ENCODE measurements at places on chromosomes 4 and X.

GRCh38 chr4:113504422-113504821 lies 257.1 kb downstream of the CAMK2D start:
- no peak for DNase-seq

DNA sequence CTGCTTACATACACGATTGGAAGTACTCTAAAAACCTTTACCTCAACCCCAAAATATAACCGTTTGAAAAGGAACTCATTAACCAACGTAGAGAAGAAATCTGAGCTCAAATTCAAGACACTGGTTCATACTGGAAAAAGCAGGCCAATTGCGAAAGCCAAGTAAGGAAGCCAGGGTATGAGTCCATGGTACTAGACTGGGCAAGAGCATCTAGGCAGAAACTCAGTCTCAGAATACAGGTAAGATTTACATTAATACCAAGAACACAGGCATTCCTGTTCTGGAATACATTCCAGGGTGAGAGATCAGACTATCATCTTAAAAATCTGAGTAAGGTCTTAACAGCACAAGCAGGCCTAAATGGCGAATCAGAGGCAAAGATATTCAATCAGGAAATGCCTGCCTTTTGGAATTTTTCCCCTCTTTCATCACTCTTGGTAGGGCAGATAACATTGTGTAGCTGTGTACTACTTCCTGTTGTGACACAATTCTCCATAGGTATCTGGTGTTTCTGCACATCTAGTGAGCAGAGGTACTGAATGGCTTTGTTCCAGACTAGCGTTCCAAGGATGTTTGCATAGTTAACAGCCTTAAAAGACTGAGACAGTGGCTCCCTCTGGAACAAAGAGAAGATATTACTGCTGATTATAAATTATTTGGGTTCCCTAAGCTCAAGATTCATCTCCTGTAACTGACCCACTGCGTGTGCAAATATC lies 311.3 kb downstream of the PCDH19 start:
- no peak for DNase-seq

- DNase-seq = no peak
These were observed 43.6 kb downstream of the TLR10 start for GRCh38 chr4:38738940-38739803.

DNA sequence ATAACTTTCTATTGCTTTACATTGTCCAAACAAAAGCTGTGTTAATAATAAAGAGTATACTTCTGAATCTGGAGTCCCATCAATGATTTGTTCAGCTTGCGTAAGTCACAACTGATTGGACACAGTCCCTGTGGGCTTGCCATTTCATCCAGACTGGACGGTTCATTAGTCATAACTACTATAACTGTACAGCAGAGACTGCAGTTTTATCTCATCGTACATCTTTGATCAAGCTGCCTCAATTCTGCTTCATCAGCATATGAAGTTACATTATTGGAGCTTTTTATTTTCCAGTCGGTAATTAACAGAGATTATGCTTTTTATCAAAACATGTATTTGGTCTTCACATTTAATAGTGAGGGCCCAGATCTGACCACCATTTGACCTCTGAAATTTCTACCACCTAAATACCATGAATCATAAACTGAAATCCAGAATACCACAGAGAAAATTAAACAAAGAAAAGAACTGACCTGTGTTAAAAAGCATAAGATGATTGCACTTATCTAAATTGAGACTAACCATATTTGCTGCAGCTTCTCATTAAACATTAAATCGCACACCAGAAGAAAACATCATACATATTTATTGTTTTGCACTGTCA lies 12.5 kb upstream of the MAB21L2 start:
- DNase-seq = no peak

DNA sequence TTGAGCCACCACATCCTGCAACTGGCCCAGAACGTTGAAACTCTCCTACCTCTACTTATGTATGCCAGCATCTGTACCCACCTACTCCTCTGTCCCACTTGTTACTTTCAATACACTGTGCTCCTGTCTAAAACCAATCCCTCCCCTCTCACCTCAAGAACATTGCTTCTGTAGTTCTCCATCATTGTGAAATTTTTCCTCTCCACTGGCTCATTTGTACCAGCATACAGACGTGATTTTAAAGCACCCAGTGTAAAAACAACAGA lies 25.5 kb upstream of the USO1 start:
- DNase-seq = peak; percentile 16

DNA sequence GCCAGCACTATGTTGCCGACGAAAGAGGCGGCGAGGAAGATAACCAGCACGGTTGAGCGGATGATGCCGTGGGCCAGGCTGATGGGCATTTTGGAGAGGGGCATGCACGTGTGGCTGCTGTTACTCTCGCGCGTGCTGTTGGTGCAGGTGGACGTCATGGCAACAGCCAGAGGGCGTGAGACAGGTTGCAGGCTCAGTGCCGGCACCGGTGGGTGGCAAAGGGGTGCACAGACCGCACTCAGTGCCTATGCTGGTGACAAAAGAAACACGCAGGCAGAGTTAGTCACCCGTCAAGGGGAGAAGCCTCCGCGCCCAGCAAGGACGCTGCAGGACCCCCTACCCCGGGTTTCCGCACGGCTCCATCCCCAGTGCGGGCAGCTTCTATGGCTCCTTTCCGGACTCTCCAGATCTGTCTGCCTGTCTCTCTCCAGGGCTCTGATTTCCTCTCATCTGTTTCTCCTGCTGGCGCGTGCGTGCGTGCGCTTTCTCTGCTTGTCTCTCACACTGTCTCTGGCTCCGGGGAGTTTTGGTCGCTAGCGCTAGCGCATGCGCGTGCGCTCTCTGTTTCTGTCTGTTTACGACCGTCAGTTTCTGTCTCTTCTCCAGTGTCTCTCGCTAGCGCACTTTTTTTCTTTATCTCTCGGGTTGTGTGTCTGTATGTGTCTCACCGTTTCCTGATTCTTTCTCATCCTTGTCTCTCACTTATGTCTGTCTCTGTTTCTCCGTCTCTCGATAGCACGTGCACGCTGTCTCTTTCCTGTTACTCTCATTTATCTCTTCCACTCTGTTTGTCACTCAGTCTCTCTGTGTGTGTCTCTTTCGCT lies 2.1 kb downstream of the GPR101 start:
- peak; percentile 66 for DNase-seq

DNA sequence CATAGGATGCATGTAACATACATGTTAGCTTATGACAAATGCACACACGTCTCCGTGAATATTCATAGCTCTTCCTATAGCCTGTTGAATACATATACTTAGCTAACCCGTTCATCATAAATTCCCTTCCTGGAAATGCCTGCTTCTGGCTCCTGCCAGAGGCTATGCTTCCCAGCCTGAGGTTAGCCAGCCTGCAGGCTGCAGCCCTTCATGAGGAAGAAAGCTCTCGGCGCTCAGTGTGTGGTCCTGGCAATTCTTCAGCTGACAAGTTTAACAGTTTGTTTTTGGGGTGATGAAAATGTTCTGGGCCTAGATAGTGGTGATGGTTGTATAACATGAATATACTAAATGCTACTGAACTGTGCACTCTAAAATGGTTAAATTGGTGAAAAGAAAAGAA lies 48.8 kb upstream of the MAN2B2 start:
- no peak for DNase-seq

DNA sequence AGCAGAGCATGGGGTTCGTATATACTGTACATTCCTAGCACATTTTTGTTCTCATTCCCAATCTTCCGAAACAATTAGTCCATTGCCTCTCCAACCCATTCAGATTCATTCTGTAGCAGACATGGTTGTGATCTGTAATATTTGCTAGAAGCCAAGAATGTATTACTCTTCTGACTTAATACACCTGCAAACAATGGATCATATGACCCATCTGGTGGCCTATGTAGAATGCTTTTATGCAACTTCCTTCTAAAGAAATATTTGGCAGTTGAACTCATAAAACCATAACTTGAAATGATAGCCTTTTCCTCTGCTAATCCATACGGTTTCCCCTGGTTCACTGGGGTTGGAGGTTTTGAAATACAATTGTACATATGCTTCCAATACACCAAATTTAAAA lies 32.8 kb upstream of the SGMS2 start:
- no peak for DNase-seq

DNA sequence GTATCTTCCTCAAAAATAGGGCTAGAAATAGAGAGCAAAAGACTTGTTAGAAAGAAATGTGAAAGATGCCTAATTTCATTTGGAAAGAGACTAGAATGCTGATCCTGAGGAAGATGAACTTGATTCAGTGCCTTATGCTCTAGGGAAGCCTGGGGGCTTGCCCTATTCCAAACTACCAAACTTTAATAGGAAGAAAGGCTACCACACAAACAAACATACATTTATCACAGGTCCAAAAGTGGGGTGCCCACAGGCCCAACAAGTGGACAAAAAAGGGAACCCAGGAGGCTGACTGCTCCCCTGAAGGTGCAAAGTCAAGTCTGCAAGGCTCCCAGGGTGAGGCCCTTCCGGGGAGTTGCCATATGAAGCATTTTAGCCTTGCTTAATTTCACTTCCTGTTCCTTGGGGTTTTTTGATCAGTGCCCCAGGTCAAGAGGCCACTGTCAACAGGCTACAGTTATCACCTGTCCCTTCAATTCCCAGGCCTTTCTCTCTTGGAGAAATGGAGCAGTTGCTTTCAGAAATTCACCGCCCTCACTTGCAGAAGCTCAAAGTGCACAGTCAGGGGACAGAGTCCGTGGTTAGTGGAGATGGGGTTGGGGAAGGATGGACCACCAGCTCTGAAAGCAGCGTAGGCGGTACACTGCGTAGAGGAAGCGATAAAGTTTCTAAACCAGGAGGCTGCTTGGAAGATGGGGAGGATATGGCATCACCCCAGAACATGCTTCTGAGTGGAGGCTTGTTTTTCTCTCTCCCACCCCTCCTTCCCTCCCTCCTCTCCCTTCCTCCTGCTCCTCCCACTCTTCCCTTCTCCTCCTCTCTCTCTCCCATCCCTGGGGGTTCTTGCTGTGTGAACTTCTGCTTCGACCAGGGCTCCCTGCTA lies 36.4 kb downstream of the TMEM154 start:
- peak; percentile 45 for DNase-seq

DNA sequence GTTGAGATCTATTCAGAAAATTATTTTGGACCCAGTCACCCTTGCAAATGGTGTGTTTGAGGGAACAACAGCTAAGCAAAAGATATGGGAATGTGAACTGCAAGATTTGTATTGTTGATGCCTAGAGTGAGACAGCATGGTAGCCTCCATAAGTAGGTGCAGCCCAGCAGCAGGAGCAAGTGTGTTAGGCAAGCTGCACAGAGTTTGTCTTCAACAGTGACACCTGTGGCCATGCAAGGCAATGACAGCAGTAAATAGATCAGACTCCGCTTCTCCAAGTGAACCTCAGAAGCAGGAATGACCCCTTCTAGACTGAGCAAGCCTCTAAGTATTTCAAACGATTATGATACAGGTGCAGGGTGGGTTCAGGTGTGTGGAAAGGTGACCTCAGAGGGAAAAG lies 133.4 kb upstream of the MSX1 start:
- no peak for DNase-seq

- peak; percentile 83 for DNase-seq
These were observed 38.0 kb upstream of the IL21 start for GRCh38 chr4:122658818-122659295.

DNA sequence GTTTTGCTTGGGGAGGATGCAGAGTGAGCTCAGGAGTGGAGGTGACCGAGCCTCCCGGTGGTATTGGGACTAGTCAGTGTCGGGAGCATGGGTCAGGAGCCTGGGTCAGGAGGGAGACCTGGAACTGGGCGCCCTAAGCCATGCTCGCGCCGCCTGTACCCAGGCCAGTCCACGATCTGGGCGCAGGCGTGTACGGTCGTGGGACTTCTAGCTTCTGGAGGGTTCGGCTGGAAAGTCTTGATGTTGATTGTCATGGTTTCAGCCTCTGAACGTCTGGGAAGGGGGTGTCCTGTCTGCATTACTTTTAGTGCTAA lies 244 bp downstream of the EIF2S3 start:
- DNase-seq = no peak

DNA sequence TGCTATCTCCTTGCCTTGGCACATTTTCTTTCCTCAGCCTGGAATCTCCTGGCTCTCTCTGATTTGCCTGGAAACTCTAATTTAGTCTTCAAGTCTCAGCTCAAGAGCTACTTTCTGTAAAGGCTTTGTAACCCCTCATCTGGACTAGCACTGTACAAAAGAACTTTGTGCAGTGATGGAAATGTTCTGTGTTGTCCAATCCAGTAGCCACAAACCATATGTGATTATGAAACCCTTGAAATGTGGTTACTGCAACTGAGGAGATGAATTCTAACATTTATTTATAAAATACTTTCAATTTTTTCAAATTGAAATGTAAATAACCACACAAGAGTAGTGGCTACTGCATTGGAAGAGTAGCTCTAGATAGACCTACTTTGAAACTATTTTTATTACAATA lies 66.6 kb upstream of the HS3ST1 start:
- DNase-seq = no peak

GRCh38 chrX:15864629-15865028 lies 10.0 kb upstream of the AP1S2 start:
- no peak for DNase-seq

DNA sequence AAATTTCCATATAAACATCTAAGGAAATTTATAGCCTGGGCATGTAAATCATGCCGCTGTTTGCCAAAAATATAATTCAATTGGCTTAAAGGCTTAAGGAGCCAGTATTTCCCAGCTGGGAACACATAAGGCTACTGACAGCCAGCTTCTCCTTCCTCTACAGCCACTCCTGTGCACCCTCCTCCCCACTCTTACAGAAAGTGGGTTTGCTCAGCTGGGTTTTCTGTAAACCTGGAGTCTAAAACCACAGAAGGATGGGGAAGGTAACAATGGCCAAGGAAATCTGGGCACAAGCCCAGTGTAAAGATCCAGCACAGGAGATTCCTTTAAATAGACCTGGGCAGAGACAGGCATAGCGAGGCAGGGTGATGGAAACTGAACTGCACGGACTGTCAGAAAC lies 18.5 kb downstream of the ACSL1 start:
- no peak for DNase-seq

DNA sequence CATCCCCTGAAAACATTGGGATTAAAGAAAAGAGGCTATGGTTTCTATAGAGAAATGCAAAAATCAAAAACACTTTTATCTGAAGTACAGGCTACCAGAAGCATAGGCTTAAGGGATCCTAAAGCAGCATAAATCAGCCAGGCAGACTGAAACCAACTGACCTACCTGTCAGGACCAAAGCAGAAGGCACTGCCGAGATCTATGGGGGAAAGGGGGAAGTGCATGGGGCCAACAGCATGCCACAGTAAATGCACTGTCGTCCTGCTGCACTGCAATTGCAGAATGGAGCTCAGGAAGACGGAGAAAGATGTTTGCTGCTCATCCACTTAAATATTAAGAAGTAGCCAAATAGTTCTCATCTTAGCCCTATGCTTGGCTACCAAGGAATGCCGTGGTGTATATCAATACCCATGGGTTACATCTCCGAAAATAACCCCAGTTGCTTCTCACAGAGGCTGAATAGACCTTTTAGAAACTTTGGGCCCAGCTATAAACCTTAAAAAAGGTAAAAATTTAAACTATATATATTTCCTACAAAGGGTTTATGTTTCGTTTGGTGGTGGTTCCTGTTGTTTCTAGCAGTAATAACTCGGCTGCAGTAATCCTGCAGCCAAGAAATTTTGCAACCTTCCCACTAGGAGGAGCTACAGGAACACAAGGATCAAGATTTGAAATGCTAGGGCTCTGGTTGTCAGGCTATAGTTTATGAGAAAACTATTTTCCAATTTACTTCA lies 312.2 kb upstream of the DIAPH2 start:
- DNase-seq = peak; percentile 11
